ENCODE measurements at places on chromosomes 12 and 14. TPM values are rescaled to one million over a fixed set of nuclear protein-coding genes. Genes with fewer than 3 reads are reported as not detected.

- no peak for DNase-seq
Observed at GRCh38 chr14:102929241-102930137, 7.0 kb downstream of the AMN start.

DNA sequence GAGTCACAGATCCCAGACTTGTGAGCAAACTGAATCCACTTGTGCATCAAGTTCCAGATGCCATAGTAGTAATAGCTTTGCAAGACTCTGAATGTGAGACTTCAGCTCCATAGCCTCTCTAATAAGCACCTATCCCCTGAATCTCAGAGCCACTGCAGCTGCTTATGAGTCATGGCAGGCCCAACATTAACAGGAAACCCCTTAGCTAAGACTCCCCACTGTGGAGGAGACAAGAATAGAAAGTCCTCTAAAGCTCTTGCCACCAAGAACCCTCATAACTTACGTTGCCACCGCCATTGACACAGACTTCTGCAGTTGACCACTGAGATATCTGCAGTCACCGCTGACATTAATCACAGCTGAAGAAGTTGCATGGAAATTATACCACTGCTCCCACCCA lies 62.9 kb upstream of the PDE3A start:
- DNase-seq, result no peak

DNA sequence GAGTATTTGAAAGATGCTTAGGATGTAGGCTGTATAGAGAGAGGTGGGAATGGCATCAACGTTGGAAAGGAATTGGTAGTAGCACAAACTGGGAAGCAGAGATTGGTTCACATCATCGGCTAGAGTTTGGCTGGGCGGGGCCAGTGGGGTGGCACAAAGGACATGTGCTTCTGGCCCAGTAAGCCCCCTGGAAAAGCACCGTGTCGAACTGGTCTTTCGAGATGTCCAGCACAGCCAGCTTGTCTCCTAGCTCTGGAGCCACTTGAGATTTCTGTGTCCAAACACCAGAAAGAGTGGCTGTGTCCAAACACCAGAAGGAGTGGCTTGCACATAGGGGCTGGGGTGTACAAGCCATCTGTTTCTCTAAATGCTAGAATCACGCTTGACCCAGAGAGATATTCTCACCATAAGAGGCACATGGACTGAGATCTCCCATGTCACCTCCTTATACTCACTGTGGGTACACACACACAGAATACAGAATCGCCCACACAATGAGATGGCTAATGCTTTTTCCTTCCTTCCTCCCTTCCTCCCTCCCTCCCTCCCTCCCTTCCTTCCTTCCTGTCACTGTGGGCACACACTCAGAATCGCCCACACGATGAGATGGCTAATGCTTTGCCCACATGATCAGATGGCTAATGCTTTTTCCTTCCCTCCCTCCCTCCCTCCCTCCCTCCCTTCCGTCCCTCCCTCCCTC lies 41.8 kb upstream of the KCNK13 start:
- DNase-seq, result no peak

Gene FGF6
- total RNA-seq, result not detected

GRCh38 chr14:68306265-68306933 lies 486.5 kb downstream of the ZFP36L1 start:
- DNase-seq, result no peak

Gene FAIM2
- 16.4 TPM for total RNA-seq

Gene SMCO2
- total RNA-seq, result 0.52 TPM

- DNase-seq, result no peak
Observed at GRCh38 chr12:128973883-128974681, 120.8 kb downstream of the GLT1D1 start.

Gene GPR135
- total RNA-seq, result 7.4 TPM

- no peak for DNase-seq
Observed at GRCh38 chr14:43579671-43580070, 927.4 kb downstream of the FSCB start.

GRCh38 chr14:62103464-62103863 lies 341.2 kb downstream of the SNAPC1 start:
- no peak for DNase-seq

GRCh38 chr14:68843471-68844209 lies 50.8 kb upstream of the ZFP36L1 start:
- DNase-seq, result peak; percentile 87

GRCh38 chr12:128266086-128266485 lies 884 bp upstream of the TMEM132C start:
- DNase-seq, result no peak

Gene CIROP
- not detected for total RNA-seq

Gene AMHR2
- total RNA-seq, result not detected

DNA sequence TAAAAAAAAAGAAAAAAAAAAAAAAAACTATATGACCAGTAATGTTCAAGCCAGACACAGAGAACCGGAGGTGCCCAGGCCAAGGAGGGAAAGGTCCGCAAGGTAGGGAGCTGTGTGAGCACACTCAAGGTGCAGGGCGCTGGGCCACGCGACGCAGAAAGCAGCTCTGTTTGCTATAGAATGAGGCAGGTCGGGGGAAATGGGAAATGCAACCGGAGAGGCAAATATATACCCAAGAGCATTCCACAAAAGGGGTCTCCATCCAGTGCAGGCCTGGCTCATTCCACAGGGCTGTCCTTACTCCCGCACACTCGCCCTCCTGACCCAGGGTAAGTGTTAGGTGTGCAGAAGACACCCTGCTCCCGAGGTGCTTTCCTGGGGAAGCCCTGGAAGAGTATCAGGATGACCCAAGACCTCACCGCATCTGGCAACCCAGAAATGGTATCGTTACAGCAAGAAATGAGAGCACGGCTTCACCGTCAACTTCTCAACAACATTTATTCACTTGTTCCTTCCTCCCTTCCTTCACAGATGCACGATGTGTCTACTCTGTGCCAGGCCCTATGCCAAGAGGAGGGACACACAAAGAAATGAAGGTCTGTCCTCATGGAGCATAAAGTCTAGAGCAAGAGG lies 86.4 kb downstream of the BCL11B start:
- no peak for DNase-seq

DNA sequence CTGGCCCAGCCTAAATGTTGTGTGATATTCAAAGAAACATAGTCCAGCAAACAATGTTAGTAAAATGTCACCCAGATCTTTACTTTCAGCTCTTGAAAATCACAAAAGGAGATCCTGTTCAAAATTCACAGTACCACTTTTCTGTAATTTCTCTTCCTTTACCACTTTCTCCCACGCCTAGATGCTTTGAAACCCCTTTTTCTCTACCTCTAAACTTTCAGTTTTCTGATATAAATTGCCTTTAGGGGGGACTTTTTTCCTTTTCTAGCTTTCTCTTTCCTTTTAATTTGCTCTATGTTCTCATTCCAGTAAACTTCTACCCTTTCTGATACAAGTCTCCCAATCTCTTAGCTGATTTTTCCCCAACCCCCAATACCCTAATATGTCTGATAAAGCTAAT lies 101.8 kb downstream of the LMO3 start:
- DNase-seq, result no peak
